Stimulated activated CD4-positive, alpha-beta T cell treated with anti-CD3 and anti-CD28 coated beads, Interleukin-4, amount 100 ng/mL, for 1 hour (primary cell): ENCODE measurements at places on chromosomes 7 and 10.

DNA sequence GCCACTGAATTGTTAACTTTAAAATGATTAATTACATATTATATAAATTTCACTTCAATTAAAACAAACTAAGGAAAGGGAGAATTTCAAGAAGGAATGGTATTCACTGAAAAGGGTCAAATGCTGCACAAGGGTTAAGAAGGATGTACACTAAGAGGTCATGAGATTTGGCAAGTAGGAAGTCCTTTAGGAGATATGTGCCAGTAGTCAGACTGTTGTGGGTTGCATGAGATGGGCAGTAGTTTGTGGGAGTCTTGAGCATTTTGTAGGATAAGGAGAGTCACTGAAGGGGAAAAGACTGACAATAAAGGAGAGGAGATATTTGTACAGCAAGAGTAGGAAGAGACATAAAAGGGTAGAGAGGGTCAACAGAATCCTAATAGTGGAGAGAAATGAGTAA is 12.4 kb upstream of the PTPN12 start:
- DNase-seq = no peak

- no peak for DNase-seq
These were observed 91.7 kb upstream of the ADCY1 start for GRCh38 chr7:45482451-45482850.

- DNase-seq = no peak
These were observed 36.8 kb downstream of the CHST3 start for GRCh38 chr10:72001033-72001395.

DNA sequence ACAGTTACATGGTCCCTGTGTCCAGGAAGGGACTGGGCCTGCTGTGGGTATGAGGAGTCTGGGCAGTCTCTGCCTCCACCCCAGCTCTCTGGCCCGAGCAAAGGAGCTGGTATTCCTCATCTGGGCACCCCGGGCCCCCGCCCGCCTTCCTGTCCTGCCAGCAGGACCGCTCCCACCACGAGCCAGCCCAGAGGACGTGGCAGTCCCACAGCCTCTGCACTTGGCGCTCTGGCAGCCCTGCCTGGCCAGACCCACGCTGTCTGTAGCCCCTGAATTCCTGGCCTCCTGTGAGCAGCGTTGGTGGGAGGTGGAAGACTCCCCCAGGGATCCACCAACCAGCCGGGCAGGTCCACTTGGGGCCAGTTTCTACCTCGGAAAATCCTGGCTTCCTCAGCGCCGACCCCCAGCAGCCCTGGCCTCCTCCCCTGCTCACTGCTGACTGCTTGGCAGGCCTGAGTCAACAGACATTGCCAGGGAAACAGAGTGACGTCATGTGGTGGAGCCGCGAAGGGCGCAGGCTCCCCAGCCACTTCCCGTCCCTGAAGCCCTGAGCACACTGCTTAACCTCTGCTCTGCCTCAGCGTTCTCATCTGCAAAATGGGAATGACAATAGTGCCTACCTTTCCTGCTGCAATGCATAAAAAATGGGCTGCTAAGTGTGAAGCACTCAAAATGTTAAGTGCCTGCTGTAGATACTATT is 21.6 kb upstream of the LIMK1 start:
- DNase-seq = peak; percentile 29

GRCh38 chr10:101467286-101467770 is 113.4 kb downstream of the BTRC start:
- no peak for DNase-seq
